GM23338 (cell line): ENCODE measurements at places on chromosomes 1 and 21. TPM values are rescaled to one million over a fixed set of nuclear protein-coding genes. Genes with fewer than 3 reads are reported as not detected.

GRCh38 chr1:38258085-38258627 lies 211.6 kb upstream of the POU3F1 start:
- no peaks in the 10 kb centered on the region for H3K27me3 ChIP-seq
- peaks cover 5% of the 10 kb centered on the region; the same call in 1 of the 2 replicates for H3K4me1 ChIP-seq
- no peaks in the 10 kb centered on the region for H3K36me3 ChIP-seq
- H3K4me3 ChIP-seq = no peak overlapping the region

VCAM1 gene
- not detected in 2 replicates for total RNA-seq

DNA sequence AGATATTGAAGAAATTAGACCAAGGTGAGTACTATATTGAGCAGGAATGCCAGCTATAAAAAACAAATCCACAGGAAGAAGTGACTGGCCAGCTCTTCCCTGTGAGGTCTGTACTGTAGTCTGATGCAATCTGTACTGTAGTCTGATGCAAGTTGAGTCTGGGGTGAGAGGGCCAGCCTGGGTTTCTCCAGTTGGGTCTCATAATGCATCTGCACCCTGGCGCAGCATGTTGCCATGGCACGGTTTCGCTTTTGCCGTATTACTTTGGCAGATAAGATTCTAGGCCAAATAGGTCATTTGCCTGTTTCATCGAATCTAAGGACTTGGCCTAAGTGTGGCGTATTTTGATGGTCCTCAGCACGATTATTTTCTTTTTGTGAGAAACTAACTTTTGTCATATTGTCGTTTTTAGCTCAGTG lies 24.4 kb upstream of the PGD start:
- H3K36me3 ChIP-seq = peaks cover 31% of the 10 kb centered on the region
- no peak for DNase-seq
- H3K27ac ChIP-seq = peak overlapping the region; percentile 39; the same call in 1 of the 2 replicates
- H3K4me1 ChIP-seq = no peaks in the 10 kb centered on the region
- no peaks in the 10 kb centered on the region for H3K27me3 ChIP-seq

DNA sequence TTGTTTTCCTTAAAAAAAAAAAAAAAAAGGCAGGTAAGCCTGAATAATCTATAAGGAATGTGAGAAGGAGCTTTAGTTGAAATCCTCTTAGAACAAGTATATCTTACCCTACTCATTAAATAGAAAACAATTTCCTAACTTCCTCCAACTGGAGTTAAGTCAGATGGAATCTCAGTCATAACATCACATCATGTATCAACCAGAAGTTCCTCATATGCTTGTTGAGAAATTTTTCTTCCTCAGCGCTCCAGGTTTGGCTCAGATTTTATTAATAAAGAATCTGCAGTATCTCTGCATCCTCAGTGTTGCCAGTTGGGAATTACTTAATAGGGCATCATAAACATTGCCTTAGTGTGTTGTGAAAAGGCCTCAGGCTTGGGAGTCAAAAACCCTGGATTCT lies 37.6 kb downstream of the DUSP10 start:
- H3K27ac ChIP-seq = no peak overlapping the region
- H3K4me1 ChIP-seq = no peaks in the 10 kb centered on the region
- DNase-seq = no peak
- no peaks in the 10 kb centered on the region for H3K27me3 ChIP-seq
- no peak overlapping the region for H3K4me3 ChIP-seq

DNA sequence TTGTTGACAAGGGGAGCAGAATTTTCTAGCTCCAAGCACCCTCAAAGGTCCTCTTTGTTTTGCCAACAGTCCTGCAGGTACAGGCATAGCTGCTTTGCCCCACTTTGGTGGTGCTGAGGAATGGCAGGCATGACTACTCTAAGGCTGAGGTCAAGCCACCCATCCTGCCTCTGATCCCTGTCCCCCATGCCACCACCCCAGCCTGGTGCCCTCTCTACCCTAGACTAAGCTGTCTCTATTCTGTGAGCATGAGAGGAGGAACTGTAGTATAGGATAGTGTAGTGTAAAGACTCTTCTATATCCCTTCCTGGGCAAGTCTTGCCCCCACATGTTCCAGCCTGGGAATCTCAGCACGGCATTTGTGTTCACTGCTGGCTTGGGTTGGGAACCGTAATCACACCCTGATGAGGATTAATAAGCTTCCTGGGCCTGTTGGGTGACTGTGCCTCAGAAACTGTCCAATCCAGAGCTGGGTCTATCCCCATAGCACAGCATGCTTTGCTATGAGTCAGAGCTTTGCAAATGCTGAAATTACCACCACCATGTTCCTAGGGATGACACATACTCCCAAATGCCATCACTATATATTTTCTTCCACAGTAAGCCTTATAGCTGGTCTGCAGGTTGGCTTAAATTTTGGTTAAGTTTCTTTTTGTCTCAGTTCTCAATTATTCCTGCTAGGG lies 105.7 kb upstream of the PPP2R5A start:
- no peak overlapping the region for H3K27ac ChIP-seq
- H3K4me1 ChIP-seq = no peaks in the 10 kb centered on the region

DNA sequence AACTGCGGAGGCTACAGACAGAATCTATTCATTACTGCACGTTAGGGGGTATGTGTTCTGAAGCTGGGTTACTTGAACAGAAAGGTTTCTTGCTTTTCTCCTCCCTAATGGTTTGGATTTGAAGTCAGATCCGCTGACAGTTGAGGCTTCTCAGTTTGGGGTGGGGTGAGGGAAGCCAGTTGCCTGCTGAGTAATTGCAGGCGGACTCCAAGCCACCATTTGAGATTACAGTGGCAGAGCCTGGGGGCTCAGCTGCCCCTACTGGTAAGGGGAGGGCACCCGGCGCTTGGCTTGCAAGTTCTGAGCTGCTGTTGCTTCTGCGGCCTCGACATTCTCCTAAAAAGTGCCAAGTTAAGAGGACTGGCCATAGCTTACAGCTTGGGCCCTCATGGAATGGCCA lies 2.0 kb downstream of the GRHL3 start:
- H3K4me1 ChIP-seq = peaks cover 32% of the 10 kb centered on the region
- peak overlapping the region; percentile 83 for H3K4me3 ChIP-seq
- peaks cover 46% of the 10 kb centered on the region for H3K27me3 ChIP-seq
- no peaks in the 10 kb centered on the region for H3K36me3 ChIP-seq

DNA sequence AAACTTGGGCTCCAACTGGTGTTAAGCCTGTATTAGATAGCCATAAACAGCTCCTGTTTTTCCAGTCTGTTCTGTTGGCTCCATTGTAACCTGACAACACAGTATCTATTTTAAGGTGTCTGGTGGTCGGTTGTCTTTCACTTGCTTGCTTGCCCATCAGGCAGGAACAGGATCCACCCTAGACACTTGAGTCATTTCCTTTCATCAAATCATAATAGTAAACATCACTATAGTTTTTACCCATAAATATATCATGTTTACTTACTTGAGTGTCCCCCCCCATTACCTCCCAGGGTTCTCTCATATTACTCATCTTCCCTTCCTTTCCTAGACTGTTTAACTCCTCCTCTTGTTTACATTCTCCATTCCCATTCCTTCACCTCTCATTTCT lies 2.9 kb downstream of the DDI2 start:
- peaks cover 21% of the 10 kb centered on the region; the same call in 1 of the 2 replicates for H3K4me1 ChIP-seq
- no peaks in the 10 kb centered on the region for H3K27me3 ChIP-seq
- no peak overlapping the region for H3K27ac ChIP-seq
- no peak overlapping the region for H3K4me3 ChIP-seq
- H3K36me3 ChIP-seq = peaks cover 5% of the 10 kb centered on the region; the same call in 1 of the 2 replicates
- no peak for DNase-seq

GRCh38 chr1:218872928-218873327 lies 300.8 kb upstream of the LYPLAL1 start:
- no peaks in the 10 kb centered on the region for H3K27me3 ChIP-seq
- DNase-seq = no peak
- H3K4me3 ChIP-seq = no peak overlapping the region

DNA sequence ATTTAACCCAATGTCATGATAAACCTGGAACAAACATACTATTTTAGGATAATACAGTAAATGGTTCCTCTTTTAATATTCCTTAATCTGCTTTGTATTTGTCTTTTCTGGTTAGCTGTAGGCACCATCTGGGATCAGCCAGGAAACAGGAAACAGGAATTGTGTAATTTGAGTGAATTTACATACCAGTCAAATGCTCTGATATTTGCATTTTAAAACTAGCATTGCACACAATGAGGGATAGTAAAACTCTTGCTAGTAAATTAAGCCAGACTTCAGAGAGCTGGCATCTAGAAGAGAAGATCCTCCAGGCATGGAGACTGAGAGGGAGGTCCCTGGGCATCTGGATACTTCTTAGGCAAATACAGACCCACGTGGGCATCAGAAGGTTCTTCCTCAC lies 103.5 kb downstream of the HMCN1 start:
- H3K4me3 ChIP-seq = no peak overlapping the region
- H3K27me3 ChIP-seq = no peaks in the 10 kb centered on the region
- H3K27ac ChIP-seq = no peak overlapping the region
- peaks cover under 1% of the 10 kb centered on the region; the same call in 1 of the 2 replicates for H3K4me1 ChIP-seq

DNALI1 gene
- 5.4 TPM in 2 replicates for total RNA-seq

MRPL39 gene
- 40.7 and 50.5 TPM in 2 replicates for total RNA-seq

DNA sequence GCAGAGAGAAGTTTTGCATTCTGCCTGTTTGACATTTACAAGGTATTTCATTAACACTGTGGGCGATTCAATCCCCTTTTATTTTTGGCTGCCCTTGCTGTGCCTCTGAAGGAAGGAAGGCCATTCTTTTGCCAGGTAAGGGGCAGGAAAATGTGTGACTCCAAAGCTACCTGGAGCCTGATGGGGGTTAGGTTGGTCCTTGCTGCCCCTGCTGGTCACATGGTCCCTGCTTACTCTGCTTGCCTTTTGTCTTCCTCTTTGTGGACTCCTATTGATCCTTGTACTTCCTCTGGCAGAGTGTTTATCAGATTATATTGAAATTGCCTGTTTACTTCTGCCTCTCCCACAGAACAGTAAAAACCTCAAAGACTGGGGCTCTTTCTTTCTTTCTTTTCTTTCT lies 65.7 kb downstream of the ST6GALNAC3 start:
- no peaks in the 10 kb centered on the region for H3K36me3 ChIP-seq
- no peak overlapping the region for H3K27ac ChIP-seq
- peaks cover 23% of the 10 kb centered on the region for H3K4me1 ChIP-seq
- H3K27me3 ChIP-seq = no peaks in the 10 kb centered on the region

KIF21B gene
- total RNA-seq = 26.6 and 34.3 TPM in 2 replicates

LIPI gene
- total RNA-seq = not detected in 2 replicates

DNA sequence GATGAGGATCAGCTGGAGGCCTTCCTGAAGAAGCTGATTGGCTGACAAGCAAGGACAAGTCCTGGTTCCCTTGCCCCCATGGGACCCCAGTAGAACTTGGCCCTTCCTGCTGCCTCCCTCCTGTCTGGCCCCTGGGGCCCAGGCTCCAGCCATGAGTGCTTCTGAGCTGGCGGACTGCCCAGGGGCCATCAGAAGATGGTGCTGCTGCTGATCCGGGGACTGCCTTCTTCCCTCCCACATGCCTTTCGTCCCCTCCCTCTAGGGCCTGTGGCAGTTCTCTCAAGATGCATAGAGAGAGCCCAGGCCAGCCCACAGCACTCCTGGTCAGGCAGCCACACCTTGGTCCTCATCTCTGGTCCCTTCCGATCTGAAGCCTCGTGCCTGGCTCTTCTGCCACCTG lies 57.9 kb upstream of the PRKACB start:
- no peaks in the 10 kb centered on the region for H3K27me3 ChIP-seq
- DNase-seq = no peak
- H3K36me3 ChIP-seq = no peaks in the 10 kb centered on the region
- peaks cover 3% of the 10 kb centered on the region; the same call in 1 of the 2 replicates for H3K4me1 ChIP-seq

DNA sequence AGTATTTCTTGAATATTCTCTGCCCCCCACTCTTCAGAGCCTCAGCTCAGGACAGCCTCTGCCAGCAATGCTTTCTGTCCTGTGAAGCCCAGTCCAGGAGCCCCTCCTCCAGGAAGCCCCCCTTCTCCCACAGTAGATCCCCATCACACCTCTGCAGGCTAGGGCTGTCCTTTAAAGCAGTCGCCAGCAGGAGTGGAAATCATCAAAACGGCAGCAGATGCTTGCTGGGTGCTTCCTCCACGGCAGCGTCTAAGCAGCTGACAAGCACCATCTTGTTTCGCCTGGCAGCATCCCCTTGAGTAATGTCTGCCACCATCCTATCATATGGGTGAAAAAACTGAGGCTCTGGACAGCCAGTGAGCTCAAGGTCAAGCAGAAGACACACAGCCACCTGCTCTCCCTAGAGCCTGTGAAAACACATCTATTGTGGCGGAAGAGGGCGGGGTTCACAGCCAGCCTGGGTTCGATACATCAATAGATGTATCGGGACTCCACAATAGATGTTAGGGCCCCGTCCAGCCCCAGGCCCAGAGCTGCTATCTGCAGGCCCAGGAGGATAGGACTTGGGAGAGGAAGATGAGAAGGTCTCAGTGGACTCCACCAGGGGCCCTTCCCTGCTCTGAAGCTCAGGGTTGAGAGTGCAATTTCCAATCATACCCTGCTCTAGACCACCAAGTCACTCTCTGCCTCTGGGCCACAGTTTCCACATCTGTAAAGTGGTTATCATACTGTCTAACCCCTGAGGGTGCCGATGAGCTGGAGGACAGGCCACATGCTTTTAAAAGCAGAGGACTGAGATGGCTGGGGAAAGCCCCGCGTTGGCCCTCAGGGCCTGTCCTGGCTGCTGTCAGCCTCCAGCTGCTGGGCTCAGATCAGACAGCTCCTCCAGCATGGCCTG lies 17.5 kb downstream of the RUNX3 start:
- H3K27ac ChIP-seq = no peak overlapping the region
- no peaks in the 10 kb centered on the region for H3K36me3 ChIP-seq
- H3K4me3 ChIP-seq = no peak overlapping the region
- peaks cover 8% of the 10 kb centered on the region; the same call in 1 of the 2 replicates for H3K4me1 ChIP-seq
- no peak for DNase-seq
